ENCODE measurements at places on chromosomes 1 and 21.
A peak's percentile ranks its signal among the peaks of the same experiment; 100 is the strongest.

DNA sequence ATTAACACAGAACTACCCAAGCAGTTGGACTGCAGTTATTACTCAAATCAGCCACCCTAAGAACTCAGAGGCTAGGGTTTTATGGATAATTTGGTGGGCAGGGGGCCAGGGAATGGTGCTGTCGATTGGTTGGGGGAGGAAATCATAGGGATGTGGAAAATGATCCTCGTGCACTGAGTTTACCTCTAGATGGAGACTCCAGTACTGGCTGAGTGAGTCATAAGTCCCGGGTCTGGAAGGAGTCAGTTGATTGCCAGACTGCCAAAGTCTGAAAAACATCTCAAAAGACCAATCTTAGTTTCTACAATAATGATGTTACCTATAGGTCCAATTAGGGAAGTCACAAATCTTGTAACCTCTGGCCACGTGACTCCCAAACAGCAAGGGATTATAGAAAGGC is 257.5 kb upstream of the PRMT6 start:
- no peak for DNase-seq

- no peak for DNase-seq
Measured at GRCh38 chr1:25247829-25248754, 838 bp upstream of the RSRP1 start.

DNA sequence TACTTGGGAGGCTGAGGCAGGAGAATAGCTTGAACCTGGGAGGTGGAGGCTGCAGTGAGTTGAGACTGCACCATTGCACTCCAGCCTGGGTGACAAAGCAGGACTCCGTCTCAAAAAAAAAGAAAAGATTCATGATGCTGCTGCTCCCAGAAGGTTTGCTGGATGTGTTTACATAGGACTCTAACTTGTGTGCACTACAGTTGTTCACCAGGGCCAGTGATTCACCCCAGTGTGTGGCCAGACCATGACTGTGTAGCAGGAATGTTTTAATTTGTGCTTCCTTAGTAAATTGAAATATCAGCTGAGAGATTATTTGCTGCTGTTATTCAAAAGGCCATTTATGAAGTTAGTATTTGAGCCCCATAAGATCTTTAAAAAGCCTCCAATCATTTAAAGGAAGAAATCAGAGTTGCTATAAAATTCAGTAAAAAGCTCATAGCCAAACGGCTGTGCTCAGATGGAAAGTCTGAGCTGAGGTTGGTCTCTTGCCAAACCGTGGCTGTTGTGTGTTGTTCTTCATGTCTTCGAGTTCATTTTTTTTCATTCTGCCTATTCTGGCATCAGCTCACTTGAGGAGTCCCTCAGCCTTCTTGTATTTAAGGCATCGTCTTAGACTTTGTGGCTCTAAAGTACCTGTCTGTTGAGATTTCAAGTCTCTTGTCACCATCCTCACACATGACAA is 18.1 kb upstream of the PGD start:
- no peak for DNase-seq

DNA sequence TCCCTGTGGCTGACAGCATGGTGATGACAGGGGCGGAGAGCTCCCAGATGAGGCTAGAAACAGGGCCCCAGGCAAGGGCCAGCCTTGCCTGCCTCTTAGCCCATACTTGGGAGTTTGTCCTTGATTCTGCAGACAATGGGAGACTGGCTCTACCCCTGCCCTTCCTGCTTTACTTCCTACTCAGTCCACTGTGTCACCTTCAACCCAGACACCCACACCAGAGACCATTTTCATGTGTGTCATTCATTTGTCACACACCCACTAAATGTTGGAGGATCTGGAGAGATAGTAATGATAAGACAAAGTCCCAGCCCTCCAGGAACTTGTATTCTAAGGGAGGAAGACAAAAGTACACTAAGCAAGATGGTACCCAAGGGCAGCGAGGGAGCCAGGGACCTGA is 43.7 kb downstream of the SYT6 start:
- DNase-seq, result no peak

DNA sequence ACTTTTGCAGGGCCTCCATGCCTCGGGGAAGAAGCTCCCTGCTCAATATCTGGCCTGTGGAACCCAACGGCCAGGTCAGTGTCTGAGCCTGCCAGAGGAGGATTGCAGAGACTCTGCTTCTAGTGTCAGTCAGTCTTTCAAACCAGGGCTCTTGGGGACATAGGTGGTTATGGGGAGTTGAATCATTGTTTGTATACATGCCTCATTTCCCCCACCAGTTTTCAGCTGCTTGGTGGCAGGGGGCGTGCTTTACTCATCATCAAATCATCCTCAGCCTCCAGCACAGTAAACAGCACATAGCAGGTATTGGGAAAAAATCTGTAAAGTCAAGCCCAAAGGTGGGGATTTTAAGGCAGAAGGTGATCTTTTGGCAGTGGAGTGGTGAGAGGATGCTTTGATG is 17.4 kb upstream of the FAM89A start:
- DNase-seq, result no peak

DNA sequence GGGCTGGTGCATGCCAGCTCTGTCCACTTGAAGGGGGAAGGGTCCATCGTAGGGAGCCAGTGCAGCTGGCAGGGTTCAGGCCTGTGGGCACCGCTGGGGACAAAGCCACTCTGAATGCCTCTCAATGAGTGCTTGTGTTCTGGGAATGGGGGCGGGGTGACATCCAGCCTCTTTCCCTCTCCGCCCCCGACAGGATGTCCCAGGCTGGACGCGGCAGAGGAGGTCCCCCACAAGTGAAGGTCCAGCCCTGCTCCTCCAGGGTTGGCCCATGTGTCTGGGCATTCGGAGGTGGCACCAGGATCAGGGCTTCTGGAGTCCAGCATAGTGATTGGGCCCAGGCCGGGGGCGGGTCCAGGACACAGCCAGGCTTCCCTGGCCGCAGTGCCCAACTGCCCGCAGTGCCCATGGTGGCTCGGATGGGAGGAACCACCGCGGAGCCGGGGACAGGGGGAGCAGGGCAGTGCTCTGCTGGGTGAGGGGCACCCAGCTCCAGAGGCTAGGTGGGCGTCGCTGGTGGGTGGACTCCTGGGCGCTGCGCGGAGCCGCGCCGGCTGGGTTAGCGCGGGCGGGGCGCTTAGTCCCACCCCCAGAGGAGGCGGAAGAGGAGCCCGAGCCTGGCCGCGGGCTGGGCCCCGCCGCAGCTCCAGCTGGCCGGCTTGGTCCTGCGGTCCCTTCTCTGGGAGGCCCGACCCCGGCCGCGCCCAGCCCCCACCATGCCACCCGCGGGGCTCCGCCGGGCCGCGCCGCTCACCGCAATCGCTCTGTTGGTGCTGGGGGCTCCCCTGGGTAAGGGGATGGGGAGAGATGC is at the start of gene SHISA4:
Gene SHISA4, plus strand, starts transcription at position 617 of the 808 bp plus-strand sequence. Its CDS starts 97 bp downstream, at position 714.
- DNase-seq, result no peak

GRCh38 chr1:96643519-96643918 is 78.1 kb upstream of the PTBP2 start:
- no peak for DNase-seq

- no peak for DNase-seq
Measured at GRCh38 chr21:45054227-45054926, 20.0 kb upstream of the ADARB1 start.

DNA sequence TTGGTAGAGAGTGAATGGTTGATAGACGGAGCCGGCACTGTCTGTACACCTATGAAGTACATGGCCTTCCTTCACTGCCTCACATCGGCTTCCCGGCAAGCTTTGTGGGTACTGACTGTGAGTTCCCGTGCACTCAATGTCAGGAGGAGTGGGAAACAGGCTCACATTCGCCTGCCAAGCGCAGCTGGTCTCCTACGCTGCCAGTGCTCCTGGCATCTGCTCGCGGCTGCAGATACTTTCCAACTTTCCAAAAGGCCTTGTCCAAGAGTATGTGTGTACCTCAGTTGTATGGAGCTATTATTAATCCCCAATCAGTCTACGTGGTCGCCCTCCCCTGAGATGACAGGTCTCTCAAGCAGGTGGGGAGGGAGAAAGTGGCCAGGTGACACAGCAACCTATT is 180.8 kb downstream of the ZSCAN20 start:
- DNase-seq, result no peak

- DNase-seq, result no peak
Measured at GRCh38 chr1:222543817-222544216, 4.1 kb downstream of the HHIPL2 start.

DNA sequence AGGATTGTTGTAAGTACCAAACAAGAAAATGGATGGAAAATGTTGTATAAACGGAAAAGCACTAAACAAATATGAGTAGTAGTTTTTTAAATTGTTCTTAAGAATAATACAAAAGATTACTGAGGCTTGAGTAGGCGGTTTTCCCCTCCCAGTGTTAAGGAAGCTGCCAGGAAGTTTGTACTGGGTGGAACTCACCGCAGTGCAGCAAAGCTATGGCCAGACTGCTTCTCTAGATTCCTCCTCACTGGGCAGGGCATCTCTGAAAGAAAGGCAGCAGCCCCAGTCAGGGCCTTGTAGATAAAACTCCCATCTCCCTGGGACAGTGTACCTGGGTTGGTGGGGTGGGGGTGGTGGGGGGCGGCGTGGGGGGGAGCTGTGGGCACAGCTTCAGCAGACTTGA is 58.7 kb downstream of the XCL2 start:
- DNase-seq, result no peak

GRCh38 chr1:224205438-224205840 is 22.4 kb downstream of the DEGS1 start:
- DNase-seq, result no peak

DNA sequence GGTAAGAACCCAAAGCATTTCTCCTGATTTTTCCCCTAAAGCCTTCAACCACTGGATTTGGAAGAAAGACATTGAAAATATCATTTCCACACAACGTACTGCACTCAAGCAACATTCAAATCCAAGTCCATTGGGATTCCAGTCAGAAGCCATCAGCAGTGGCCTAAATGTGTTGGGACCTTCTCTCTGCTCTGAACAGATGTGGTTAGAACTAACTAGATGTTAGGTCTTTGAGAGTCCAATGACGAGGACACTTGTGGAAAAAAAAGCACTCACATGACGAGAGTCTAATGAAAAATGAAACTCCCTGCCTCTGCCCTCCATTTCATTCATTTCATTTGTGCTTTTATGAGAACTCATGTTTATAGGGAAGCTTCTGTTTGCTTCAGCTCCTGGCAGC is 382.3 kb downstream of the SIPA1L2 start:
- no peak for DNase-seq

- no peak for DNase-seq
Measured at GRCh38 chr1:107963008-107963407, 2.0 kb downstream of the VAV3 start.

GRCh38 chr1:99956755-99957154 is 13.0 kb upstream of the SLC35A3 start:
- DNase-seq, result no peak

GRCh38 chr1:207766569-207766968 is 14.7 kb downstream of the CD46 start:
- DNase-seq, result no peak

GRCh38 chr1:204380293-204380831 is 20.6 kb upstream of the PLEKHA6 start:
- DNase-seq, result no peak

DNA sequence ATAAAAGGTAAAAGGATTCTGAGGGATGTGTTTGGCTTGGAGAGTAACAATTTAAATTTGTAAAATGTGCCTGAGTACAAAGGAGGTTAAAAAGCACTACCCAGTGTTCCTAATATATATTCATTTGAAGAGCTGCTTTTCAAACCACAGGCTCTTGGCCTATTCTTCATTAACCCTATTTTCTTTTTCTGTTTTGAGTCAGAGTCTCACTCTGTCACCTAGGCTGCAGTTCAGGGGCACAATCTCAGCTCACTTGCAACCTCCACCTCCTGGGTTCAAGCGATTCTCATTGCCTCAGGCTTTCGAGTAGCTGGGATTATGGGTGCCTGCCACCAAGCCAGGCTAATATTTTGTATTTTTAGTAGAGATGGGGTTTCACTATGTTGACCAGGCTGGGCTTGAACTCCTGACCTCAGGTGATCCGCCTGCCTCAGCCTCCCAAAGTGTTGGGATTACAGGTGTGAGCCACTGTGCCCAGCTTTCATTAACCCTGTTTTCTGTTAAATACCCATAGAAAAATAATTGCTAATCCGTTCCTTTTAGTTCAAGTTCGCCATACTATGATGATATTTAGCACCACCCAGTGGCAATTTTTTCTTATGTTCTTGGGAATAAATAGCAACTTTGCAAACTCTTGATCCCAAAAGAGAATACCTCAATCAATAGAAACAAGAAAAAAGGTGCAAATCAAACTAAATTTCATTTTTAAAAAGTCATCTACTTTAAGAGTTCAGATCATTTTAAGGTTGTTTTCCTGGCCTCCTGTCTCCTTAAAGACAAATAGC is 30.5 kb downstream of the ZBTB8OS start:
- no peak for DNase-seq

DNA sequence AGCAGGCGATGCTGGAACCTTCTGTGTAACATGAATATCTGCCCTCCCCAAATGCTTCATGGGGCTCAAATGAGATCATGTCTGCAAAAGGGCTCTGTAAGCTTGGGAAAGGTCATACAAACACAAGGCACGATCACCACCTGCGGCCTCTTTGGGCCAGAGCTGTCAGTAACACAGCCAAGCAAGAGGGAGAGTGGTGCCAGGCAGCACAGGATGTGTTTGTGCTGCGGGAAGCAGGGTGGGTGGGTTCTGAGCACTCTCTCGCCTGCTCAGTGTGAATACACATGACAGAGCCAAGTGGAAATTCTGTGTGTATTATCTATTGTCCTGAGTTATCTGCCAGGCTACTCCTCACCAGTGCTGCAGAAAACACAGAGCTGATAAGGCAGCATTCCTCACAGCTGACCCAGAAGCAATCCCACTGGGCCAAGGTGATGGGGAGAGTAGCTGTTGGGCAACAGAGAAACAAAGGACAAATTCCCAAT is 101.2 kb downstream of the LAMC2 start:
- DNase-seq, result peak; percentile 26

GRCh38 chr1:155729031-155729898 is 40.4 kb downstream of the DAP3 start:
- peak; percentile 41 for DNase-seq

GRCh38 chr1:168408539-168408865 is 127.8 kb downstream of the TBX19 start:
- no peak for DNase-seq

GRCh38 chr1:156356875-156357534 is 12.0 kb upstream of the RHBG start:
- DNase-seq, result no peak

DNA sequence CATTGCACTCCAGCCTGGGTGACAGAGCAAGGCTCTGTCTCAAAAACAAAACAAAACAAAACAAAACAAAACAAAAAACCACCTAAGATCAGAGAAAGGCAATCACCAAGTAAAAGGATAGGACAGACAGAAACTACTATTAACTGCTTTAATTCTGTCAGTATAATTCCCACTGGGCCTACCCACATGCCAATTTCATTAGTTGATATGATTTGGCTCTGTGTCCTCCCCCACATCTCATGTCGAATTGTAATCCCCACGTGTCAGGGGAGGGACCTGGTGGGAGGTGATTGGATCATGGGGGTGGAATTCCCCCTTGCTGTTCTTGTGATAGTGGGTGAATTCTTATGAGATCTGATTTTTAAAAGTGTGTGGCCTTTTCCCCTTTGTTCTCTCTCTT is 27.2 kb upstream of the CAPZB start:
- no peak for DNase-seq

DNA sequence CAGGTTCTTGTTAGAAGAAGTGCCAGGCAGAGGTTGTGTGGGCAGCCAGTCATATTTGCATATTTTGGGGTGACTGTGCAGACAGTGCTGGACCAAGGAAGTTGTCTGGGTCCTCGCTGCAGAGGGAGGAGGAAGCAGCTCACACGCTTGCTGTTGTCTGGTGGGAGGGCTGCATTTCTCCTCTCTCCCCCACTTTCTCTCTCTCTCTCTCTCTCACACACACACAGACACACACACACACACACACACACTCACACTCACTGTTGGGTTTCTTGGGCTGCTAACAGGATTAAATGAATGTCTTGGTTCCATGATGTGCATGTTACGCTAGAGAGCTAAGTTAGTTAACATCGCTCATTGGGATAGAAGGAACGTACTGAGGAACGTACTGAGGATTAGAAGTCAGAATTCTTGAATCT is 72.9 kb downstream of the AGPAT3 start:
- no peak for DNase-seq
